ENCODE measurements at places on chromosomes 3 and 15. TPM values are rescaled to one million over a fixed set of nuclear protein-coding genes. Genes with fewer than 3 reads are reported as not detected.
A peak's percentile ranks its signal among the peaks of the same experiment; 100 is the strongest.

DNA sequence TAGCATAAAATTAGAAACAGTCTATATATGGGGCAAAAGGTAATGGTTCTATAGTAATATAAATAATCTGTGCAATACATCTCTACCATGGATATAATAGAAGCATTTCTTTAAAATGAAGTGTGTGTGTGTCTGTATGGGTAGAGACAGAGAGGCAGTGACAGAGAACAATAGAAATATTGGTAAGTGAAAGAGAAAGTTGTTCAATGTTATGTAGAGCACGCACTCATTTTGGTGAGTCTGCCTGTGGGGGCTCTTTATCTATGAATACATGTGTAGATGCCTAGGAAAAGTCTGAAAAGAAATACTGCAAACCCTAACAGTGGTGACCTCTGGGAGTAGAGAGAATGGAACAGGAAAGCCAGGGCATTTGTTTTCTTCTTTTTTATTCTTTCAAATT is 182.6 kb downstream of the STAC start:
- DNase-seq, result no peak

DNA sequence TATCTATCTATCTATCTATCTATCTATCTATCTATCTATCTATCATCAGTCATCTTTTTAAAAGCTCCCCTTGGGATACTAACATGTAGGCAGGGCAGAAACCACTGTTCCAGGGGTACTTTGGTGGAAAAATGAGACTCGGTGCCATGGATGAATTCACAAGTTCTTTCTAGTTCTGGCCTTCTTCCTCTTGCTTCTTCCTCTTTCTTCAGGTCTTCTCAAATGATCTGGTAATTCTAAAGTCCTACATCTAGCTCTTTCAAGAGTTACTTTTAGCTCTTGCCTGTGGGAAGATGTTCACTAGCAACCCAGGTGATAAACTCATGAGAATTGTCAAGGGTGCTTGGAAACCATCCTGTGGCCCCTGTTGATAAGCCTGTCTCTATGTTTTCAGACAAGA is 168.5 kb upstream of the TBC1D5 start:
- no peak for DNase-seq

- DNase-seq, result no peak
Observed at GRCh38 chr3:64392001-64392400, 166.7 kb upstream of the PRICKLE2 start.

DNA sequence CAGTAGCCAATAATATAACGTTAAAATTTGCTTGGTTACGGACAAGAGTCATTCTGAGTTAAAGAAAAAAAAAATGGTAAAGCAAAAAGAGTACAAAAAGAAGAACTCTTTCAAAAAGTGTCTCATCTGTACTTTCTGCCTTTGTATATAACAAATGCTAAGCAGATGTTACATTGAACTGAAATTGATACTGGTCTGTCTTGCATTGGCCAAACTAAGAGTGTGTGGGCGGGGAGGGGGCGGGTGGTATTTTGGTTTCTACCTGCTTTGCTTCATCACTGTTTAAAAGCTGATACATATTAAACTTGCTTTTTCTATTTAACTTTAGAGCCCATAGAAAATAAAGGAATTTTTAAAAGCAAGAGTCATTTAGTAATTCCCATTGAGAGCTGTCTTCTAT is 215.0 kb upstream of the THBS1 start:
- DNase-seq, result no peak

GRCh38 chr3:78799681-78800080 is 968.1 kb downstream of the ROBO1 start:
- DNase-seq, result no peak

- DNase-seq, result peak; percentile 76
Observed at GRCh38 chr15:50145451-50145872, 26.4 kb upstream of the ATP8B4 start.

DNA sequence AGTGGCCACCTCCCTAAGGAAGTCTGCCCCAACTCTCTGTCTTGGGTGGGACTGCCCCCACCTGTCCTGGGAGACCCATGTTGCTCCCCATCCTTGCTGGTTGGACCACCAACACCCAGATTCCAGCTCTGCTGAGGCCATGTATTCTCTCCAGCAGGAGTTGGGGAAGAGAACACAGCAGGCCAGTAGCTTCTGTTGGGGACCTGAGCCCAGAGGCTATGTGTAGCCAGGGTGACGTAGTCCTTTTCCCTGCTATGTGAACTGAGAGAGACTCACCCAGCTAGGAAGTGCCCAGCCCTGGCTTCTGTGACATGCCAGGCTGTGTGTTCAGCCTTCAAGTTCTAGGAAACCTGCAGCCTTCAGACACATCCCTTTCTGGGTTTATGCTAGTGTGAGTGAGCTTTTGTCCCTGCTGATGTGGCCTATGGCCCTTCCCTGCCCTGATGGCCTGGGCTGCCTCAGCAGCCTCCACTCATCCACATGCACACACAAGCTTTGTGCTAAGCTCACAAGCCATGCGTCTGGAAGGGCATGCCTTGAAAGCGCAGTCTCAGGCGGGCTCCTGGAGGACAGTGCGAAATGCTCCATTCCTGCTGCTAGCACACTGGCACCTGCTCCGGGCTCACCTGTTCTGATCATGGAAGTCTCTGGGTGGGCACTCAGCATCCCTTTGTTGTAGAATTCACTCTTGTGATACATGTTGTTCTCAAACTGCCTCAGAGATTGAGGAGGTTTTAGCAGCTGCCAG is 42.6 kb downstream of the KY start:
- no peak for DNase-seq

GRCh38 chr3:19967812-19968211 is 20.9 kb downstream of the RAB5A start:
- DNase-seq, result no peak

DNA sequence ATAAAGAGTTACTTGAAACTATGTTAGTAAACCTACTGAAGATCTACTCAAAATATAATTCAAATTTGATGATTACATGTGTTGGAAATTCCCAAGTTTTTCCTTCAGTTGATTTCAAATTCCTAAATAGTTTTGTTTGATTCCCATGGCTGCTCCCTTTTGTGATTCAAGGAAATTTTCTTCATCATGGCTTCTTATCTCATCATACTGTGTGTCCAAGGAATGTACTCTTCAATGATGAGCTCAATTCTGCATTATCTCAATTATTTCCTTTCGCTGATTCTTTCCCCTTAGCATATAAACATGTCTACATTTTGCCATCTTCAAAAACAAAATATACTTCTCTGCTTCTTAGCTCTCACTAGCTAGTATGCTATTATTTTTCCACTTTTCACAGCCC is 460.4 kb upstream of the NAALADL2 start:
- DNase-seq, result no peak

DNA sequence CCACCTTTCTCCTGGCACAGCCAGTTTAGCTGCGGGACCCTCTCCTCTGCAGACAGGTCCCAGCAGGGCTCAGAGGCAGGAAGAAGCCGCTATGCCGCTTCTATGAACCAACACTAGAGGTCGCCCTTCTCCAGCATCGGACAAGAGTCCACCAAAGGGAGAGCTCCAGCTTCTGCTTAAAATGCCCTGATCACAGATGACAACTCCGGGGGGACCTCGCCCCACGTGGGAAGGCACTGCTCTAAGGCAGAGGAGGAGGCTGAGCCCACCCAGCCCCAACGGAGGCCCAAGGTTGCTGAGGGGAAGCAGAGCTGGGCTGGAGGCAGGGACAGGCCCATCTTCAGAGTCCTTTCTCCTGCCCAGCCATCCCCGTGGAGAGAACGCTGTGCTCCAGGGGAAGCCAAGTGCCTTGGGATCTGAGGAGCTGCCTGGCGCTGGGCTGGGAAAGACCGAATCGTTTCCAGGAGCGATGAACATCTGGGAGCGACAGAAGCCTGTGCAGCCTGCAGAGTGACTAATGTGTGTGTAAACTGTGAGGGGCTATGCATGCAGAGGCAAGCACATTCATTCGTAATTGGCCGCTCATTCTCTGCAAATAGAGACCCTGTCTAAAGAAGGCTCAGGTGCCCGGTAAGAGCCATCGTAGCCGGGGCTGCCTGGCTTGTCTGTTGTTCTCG is 43.5 kb upstream of the BDH1 start:
- peak; percentile 65 for DNase-seq

GRCh38 chr15:90151989-90152645 is 49.0 kb upstream of the SEMA4B start:
- DNase-seq, result no peak

- no peak for DNase-seq
Observed at GRCh38 chr3:86991840-86992435, 989 bp upstream of the VGLL3 start.

GRCh38 chr3:195224156-195224979 is 46.6 kb downstream of the XXYLT1 start:
- no peak for DNase-seq

GRCh38 chr3:113620091-113620490 is 76.4 kb downstream of the USF3 start:
- DNase-seq, result no peak

DNA sequence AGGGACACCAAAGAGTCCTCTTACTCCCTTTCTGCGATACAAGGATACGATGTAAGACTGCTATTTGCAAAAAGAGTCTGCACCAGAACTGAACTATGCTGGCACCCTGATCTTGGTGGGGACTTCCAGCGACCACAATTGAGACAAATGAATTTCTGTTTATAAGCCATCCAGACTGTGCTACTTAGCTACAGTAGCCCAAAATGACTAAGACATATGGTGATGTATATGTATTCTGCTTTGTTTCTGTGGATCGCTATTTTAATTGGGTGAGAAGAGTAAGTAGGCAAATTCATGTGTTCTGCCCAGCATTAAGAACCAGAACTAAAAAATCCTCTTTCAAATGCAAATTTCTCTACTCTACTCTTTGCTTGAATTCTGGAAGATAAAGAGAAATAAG is 720.9 kb downstream of the DIPK2A start:
- no peak for DNase-seq

GRCh38 chr3:10188804-10189556 is 24.3 kb downstream of the IRAK2 start:
- DNase-seq, result no peak

DNA sequence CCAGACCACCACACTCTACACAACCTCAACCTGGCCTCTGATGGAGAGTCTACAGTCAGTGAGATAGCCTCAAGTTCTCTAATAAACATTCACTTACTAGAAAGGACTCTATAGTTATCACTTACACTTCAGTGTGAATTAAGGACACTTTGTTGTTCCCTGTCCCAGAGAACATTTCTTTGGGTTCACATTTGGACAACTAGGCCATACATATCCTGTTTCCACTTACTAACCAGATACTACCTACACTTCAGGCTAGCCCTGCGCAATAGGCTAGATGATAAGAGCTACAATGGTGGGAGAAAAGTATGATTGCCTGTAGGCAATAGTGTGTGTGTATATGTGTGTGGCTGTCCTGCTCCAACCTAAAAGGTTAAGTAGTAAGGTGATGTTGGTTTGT is 72.7 kb downstream of the TP63 start:
- DNase-seq, result no peak

GRCh38 chr3:177430653-177431052 is 233.4 kb upstream of the TBL1XR1 start:
- DNase-seq, result no peak

DNA sequence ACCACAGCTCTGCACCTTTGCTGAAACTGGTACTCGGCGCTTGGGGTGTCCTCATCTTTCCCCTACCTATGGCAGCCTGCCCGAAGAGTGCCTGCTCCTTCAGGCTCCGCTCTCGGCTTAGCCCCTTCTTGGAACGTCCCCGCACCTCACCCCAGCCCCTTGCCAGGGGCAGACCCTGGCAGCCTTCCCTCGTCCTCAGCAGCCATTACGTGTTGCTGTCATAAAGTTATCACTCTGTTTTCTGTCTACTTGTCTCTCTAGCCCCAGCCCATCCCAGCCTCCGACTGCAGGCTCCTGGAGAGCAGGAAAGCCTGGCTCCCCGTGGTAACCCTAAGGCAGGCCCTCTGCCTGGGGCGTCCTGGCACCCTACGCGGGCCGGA is 5.1 kb upstream of the BAHD1 start:
- DNase-seq, result no peak

DNA sequence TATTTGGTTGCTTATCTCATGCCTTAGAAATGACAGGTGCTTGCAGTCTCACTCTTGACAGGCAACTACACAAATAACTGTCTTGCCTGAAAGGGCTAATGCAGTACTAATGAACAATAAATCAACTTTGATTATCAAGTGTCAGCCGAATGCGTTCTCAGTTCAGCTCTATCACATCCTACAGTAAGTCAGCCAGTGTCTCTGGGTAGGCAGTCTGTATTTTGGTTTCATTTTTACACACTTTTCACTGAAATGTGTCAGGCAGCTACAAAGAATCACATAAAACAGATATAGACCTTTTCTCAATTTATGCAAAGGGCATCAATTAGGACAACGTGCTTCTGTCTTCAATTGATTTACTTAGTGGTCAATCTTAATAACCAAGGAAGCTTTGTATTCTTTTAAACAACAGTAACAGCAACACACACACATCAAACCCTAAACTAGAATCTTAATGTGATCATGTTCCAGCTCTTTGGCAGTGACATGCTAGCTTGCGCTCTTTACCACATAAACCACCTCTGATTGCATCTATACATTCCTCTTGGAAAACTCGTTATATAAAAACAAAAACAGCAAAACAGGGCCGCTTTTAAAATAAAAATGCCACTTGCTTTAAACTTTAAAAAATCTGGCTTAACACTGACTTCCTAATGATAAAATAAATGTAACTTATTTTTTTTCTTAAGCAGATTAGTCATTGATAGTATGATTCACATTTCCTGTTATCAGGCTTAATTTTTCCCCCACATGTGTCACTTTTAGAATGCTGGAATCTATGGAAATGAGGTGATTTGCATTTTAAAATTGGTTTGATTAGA is 520.4 kb downstream of the FOXP1 start:
- peak; percentile 81 for DNase-seq

- DNase-seq, result no peak
Observed at GRCh38 chr3:43426388-43426787, 140.0 kb downstream of the SNRK start.

DNA sequence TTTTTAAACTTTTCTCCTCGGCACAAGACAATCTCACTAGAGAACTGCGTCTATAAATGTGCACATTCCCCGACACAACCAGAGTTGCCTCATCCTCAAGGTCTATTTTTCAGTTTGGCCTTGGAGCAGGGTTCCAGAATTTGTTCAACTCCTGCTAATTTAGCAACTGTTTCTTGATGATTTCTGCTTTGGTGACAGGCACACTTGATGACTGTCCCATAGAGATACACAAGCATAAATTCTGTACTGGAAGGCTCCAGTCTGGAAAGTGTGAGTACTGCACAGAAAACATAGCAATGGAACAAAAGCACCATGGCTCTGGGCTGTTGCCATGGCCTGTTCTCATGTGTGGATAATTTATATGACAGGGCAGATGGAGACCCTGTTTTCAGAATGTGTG is 379.6 kb upstream of the PDZRN3 start:
- no peak for DNase-seq

Gene DLL4
- 76.5 TPM for total RNA-seq

Gene PDCD6IP
- total RNA-seq, result 106 TPM

Gene DCLK3
- total RNA-seq, result not detected

Gene BHLHE40
- 8.7 TPM for total RNA-seq

Gene SEMA5B
- under 0.01 TPM for total RNA-seq

Gene SNRPN
- total RNA-seq, result 95.1 TPM

Gene TM6SF1
- 34.4 TPM for total RNA-seq

Gene FBN1
- total RNA-seq, result 72.1 TPM

Gene EEF1AKMT4
- 3.5 TPM for total RNA-seq

Gene CCDC54
- total RNA-seq, result not detected

Measured in dermis microvascular lymphatic vessel endothelial cell (primary cell).